ENCODE measurements at places on chromosomes 2 and 18.

DNA sequence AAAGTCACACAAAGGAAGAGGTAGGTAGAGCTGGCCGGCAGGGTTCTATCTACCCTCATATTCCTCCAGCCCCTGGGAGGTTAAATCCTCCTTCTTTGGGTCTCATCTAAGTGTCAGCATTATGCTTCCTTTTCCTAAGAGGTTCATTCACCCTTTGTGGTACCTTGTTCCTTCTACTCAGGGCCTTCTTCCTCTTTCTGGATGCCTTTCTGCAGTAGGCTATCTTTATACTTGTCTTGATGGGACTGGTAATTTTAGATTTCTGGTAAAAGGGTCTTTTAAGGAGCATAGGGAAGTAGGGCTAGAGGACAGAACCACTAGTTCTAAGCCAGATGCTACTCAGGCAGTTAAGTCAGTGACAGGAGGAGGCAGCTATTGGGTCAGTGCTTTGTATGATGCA is 13.7 kb upstream of the TNP1 start:
- DNase-seq, result no peak

- DNase-seq, result no peak
Measured at GRCh38 chr18:54806526-54806925, 21.8 kb upstream of the RAB27B start.

- no peak for DNase-seq
Measured at GRCh38 chr2:54084600-54084999, 30.8 kb upstream of the ACYP2 start.

- DNase-seq, result no peak
Measured at GRCh38 chr2:80893711-80894110, 589.2 kb upstream of the LRRTM1 start.

- no peak for DNase-seq
Measured at GRCh38 chr2:211302676-211303075, 746.3 kb downstream of the CPS1 start.

GRCh38 chr2:172496160-172496608 is 59.7 kb upstream of the PDK1 start:
- no peak for DNase-seq

GRCh38 chr18:24395049-24395795 is 2.4 kb downstream of the OSBPL1A start:
- DNase-seq, result no peak

DNA sequence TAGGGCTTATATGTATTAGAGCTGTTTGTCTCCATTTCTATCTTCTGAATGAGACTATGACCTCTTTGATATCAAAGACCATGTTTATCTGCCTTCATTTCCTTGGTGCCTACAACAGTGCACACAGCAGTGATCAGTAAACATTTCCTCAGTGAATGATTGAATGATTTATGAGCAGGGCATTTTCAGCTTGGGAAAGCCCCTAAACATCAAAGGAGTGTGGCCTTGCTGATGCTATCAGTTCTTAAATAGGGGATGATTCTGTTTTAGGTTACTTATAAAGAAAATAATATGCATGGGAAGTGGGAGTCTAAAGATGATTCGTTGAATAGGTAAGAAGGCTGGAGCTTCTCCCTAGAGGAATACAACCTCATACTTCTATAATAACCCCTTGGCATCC is 425.3 kb downstream of the ZNF521 start:
- no peak for DNase-seq
